CD8-positive, alpha-beta memory T cell (primary cell): ENCODE measurements at places on chromosomes 7 and 10. TPM values are rescaled to one million over a fixed set of nuclear protein-coding genes. Genes with fewer than 3 reads are reported as not detected.

- no peaks in the 10 kb centered on the region for H3K27me3 ChIP-seq
- peaks cover 10% of the 10 kb centered on the region for H3K4me1 ChIP-seq
- no peak for DNase-seq
- no peak overlapping the region for H3K27ac ChIP-seq
- H3K4me3 ChIP-seq = no peak overlapping the region
- H3K36me3 ChIP-seq = no peaks in the 10 kb centered on the region
These were observed 106.7 kb downstream of the REEP3 start for GRCh38 chr10:63627881-63628296.

The TRDMT1 gene
- 7.3 TPM for total RNA-seq

GRCh38 chr7:73987298-73987697 lies 40.7 kb upstream of the ELN start:
- H3K4me1 ChIP-seq = no peaks in the 10 kb centered on the region
- H3K27me3 ChIP-seq = no peaks in the 10 kb centered on the region
- H3K27ac ChIP-seq = no peak overlapping the region
- DNase-seq = no peak

The PDK4 gene
- total RNA-seq = 1.2 TPM

DNA sequence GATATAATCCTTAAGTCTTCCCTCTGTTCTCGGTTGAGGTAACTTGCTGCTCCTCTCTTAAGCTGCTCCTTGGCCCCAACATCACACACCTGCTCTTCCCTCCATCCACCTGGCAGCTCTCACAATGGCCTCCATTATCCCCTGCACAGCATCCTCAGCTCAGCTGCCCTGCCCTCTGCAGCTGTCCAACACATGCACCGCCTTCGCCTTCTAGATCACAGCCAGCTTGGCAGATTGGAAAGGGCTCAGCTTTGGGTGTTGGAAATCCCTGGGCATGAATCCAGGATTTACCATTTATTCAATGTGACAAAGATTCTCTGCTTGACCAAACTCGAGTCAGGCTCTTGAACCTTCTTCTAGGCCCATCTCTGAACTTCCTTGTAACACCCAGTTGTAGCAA lies 20.6 kb downstream of the RGR start:
- no peaks in the 10 kb centered on the region for H3K4me1 ChIP-seq
- peaks cover 5% of the 10 kb centered on the region for H3K27me3 ChIP-seq
- no peak overlapping the region for H3K27ac ChIP-seq
- H3K36me3 ChIP-seq = no peaks in the 10 kb centered on the region
- no peak for DNase-seq
- no peak overlapping the region for H3K4me3 ChIP-seq

GRCh38 chr7:77958436-77958835 lies 159.9 kb downstream of the PHTF2 start:
- no peak for DNase-seq
- no peaks in the 10 kb centered on the region for H3K4me1 ChIP-seq
- no peaks in the 10 kb centered on the region for H3K36me3 ChIP-seq
- H3K27me3 ChIP-seq = no peaks in the 10 kb centered on the region

The CFAP43 gene
- not detected for total RNA-seq

DNA sequence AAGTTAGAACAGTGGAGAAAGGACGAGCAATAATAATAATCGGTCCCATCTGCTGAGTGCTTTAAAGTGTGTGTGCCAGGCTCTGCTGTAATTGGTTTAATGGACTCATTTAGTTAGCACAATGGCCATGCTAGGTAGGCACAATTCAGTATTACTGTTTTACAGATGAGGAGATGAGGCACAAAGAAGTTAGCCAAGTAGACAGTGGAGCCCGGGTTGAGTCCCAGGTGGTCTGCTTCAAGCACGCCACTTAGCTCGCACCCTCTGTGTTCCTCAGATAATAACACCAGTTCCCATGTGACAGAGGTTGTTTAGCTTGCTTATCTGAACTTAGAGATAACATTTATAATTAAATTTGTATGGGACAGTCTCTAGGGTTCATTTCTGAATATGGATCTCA lies 101.6 kb upstream of the GJD4 start:
- H3K4me3 ChIP-seq = no peak overlapping the region
- peaks cover 7% of the 10 kb centered on the region for H3K36me3 ChIP-seq
- peaks cover 10% of the 10 kb centered on the region for H3K4me1 ChIP-seq
- no peaks in the 10 kb centered on the region for H3K27me3 ChIP-seq
- H3K27ac ChIP-seq = no peak overlapping the region

- DNase-seq = peak; percentile 51
- H3K36me3 ChIP-seq = no peaks in the 10 kb centered on the region
- H3K4me1 ChIP-seq = peaks cover 23% of the 10 kb centered on the region
- H3K27me3 ChIP-seq = no peaks in the 10 kb centered on the region
- H3K4me3 ChIP-seq = no peak overlapping the region
These were observed 285.8 kb downstream of the CAMK1D start for GRCh38 chr10:12635127-12635541.

DNA sequence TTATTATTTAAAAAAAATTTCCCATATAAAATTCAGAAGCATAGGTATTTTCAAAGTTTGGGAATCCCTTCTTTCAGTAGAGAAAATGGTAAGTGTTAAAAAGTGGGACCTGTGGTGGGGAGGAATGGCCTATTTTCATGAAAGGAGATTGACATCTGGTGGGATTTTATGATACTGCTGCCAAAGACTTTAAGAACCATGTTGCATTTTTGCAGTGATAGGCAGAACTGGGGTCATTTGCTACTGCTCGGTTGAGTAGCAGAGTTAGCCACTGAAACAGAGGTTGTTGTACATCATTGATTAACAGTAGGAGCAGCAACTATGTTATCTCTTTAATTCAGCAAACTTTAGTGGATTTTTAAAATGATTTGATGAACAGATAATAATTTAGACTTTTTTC lies 4.4 kb downstream of the BICC1 start:
- H3K27me3 ChIP-seq = no peaks in the 10 kb centered on the region
- no peaks in the 10 kb centered on the region for H3K36me3 ChIP-seq
- H3K4me1 ChIP-seq = no peaks in the 10 kb centered on the region
- H3K27ac ChIP-seq = no peak overlapping the region
- DNase-seq = no peak

The MYOZ1 gene
- total RNA-seq = not detected

The RBP4 gene
- not detected for total RNA-seq

DNA sequence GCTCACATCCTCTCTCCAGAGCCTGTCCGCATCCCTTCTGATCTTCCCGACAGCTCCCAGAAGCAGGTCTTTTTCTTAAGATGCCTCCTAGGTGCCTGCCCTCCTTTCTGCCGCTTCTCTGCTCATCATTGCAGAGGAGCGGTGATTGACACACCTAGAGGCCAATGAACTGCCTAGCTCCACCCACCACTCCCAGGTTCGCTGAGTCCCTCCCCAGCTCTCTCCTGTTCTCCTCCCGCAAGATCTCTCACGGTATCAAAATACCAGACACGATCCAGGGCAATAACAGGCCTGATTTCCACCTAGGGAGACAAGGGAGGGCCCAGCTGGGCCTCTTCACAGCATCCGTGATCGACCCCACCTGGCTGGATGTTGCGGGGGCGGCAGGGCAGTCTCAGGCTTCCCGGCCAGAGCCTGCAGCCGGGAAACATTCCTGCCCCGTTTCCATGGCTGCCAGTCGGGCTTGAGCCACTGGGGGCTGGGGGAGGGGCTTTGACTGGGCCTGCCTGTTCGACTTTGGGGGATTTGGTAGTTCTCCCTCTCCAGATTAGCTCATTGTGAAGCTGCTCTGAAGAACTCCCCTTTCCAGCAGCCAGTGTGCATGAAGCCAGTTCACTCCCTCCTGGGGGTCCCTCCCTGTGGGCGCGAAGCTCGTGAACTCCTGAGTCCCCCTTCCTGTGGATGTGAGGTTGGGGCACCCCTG lies 373.5 kb downstream of the RPS24 start:
- H3K4me1 ChIP-seq = no peaks in the 10 kb centered on the region
- no peaks in the 10 kb centered on the region for H3K36me3 ChIP-seq
- no peak for DNase-seq
- no peaks in the 10 kb centered on the region for H3K27me3 ChIP-seq

DNA sequence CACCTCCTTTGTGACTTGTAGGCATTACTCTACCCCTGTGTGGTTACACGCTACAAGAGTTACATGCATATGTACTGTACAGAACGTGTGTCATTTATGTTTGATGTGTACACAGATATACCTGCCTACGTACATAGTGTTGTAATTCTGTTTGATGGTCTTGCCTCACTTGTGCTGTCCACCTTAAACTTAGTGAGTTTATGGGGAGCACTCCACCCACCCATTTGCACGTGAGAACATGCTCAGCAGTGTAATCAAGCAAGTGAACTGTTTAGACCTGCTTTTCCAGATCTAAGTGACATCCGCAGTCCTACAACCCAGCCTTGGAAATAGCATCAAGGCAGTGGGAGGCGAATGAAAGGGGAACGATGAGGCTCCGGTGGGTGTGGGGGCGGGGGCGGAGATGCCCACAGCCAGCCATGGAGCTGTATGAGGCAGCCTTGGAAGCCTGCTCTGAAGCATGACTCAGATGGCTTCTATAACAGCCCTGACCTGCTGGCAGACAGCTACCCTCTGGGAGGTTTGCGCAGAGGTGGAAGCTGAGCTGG lies 52.1 kb downstream of the SUFU start:
- H3K27me3 ChIP-seq = no peaks in the 10 kb centered on the region
- H3K4me3 ChIP-seq = no peak overlapping the region
- no peak for DNase-seq

DNA sequence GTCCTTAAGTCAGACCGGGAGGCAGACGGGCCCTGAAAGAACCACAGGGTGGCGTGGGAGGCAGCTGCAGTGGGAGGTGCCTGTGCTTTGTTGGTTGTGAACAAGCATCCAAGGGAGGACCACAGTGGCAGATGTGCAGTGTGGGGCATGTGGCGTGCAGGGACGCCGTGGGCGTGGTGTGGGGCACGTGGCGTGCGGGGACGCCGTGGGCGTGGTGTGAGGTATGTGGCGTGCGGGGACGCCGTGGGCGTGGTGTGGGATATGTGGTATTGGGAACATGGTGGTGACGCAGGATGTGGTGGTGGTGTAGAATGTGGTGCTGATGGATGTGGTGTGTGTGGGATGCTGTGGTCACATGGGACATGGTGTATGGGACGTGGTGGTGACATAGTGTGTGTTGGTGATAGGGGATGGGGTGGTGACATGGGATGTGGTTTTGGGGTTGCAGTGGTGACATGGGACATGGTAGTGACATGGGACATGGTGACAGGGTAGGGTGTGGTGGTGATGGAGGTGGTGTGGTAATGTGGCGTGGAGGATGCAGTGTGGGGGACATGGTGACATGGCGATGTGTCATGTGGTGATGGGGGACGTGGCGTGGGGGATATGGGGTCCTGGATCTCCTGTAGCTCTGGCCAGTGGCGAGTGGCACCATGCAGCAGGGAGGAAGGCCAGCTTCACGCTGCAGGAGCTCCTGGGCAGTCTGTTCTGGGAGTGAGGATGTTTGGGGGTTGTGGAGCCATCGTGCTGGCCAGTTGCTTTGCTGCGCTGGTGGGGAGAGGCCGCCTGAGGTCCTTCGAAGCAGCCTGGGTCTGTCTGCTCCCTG lies 78.8 kb downstream of the INPP5A start:
- H3K36me3 ChIP-seq = no peaks in the 10 kb centered on the region
- H3K4me1 ChIP-seq = peaks cover 22% of the 10 kb centered on the region
- H3K27ac ChIP-seq = no peak overlapping the region
- no peaks in the 10 kb centered on the region for H3K27me3 ChIP-seq
- no peak overlapping the region for H3K4me3 ChIP-seq

- no peak overlapping the region for H3K4me3 ChIP-seq
- no peaks in the 10 kb centered on the region for H3K4me1 ChIP-seq
- DNase-seq = no peak
- no peak overlapping the region for H3K27ac ChIP-seq
- no peaks in the 10 kb centered on the region for H3K36me3 ChIP-seq
These were observed 40.4 kb upstream of the ABCB5 start for GRCh38 chr7:20574784-20575720.

DNA sequence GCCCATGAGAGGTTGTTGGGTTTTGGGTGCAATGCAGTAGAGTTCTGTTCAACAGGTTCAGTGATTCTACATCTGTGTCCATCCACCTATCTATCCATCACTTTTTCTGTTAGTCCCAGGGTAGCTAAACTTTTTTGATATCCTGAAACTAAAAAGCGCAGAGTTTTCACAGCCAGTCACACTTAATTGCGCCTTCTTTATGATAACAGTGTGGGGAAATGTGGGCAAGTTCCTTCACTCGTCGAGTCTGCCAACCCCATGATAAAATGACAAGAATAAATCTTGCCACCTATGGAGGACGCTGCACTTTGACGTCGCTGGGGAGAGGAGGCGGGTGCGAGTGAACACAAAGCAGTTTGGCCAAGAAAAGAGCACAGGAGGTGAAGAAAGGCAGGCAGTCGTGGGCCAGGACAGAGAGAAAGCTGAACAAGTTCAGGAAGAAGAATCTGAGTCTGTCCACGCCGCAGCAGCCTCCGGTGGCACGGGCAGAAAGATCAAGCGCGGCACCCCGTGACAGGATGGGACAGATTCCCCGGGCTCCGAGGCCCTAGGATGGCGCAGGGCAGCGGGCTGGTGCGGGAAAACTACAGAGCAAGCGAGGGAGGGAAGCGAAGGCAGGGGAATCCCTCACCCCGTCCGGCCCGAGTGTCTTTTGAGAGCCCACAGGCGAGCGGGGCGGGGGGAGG lies 9.2 kb downstream of the SP8 start:
- H3K27ac ChIP-seq = no peak overlapping the region
- no peak overlapping the region for H3K4me3 ChIP-seq
- H3K36me3 ChIP-seq = no peaks in the 10 kb centered on the region
- peaks cover 42% of the 10 kb centered on the region for H3K27me3 ChIP-seq

DNA sequence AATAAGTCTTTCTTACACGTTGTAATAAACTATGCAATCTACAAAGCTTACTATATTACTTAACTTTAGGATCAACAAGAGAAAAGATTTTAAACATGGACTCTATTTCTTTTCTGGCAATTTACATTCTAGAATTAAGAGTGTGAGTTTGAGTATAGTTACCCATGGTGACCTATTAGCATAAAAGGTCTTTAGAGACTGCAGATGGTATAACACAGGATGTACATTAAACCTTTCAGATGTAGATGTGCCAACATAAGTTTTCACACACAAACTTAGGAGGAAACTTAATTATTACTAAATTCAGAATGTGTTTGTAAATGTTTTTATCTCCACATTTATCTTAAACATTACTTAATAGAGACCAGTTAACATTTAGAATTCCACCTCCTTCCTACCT lies 54.1 kb downstream of the KCND2 start:
- no peaks in the 10 kb centered on the region for H3K36me3 ChIP-seq
- H3K27me3 ChIP-seq = no peaks in the 10 kb centered on the region
- no peak overlapping the region for H3K4me3 ChIP-seq
- DNase-seq = no peak
- H3K27ac ChIP-seq = no peak overlapping the region

DNA sequence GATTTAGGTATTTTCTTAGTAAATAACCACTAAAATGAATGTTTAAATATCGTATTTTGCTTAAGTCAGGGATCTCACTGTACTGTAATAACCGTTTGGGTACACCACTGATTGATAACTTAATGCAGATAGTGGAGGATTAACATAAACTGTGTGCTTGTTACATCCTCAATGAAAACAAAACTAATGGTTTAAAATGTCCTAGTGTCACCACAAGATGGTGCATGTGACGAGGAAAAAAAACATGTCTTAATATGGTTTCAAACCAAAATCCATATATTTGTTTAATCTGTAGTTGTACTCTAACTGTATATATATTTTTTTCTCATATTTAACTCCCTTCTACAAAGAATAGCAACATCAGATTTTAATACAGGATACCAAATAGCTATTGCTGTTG lies 19.2 kb downstream of the ARMC10 start:
- H3K36me3 ChIP-seq = peaks cover 1% of the 10 kb centered on the region
- H3K4me3 ChIP-seq = no peak overlapping the region
- no peak overlapping the region for H3K27ac ChIP-seq
- DNase-seq = no peak
- no peaks in the 10 kb centered on the region for H3K4me1 ChIP-seq
